ENCODE measurements at places on chromosomes 16 and 17.

- DNase-seq = no peak
Measured at GRCh38 chr17:28485049-28485448, 11.6 kb downstream of the SLC13A2 start.

DNA sequence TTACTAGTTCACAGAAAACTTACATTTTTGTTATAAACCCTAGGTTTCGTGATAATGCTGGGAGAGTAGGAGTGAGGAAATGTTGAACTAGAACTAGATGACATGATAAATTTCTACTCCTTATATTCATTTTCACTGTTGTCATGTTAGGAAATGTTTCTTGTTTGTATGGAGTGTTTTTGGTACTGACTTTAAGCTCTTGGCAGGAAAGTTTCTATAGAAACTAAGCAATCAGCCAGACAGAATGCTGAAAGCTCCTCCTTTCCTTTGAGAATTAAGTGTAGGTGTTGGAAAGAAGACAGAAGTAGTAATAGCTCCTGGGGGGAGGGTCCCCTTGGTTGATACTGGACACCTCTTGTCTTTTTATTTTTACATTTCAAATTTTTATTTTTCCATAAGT lies 309.8 kb downstream of the MAP2K4 start:
- no peak for DNase-seq

DNA sequence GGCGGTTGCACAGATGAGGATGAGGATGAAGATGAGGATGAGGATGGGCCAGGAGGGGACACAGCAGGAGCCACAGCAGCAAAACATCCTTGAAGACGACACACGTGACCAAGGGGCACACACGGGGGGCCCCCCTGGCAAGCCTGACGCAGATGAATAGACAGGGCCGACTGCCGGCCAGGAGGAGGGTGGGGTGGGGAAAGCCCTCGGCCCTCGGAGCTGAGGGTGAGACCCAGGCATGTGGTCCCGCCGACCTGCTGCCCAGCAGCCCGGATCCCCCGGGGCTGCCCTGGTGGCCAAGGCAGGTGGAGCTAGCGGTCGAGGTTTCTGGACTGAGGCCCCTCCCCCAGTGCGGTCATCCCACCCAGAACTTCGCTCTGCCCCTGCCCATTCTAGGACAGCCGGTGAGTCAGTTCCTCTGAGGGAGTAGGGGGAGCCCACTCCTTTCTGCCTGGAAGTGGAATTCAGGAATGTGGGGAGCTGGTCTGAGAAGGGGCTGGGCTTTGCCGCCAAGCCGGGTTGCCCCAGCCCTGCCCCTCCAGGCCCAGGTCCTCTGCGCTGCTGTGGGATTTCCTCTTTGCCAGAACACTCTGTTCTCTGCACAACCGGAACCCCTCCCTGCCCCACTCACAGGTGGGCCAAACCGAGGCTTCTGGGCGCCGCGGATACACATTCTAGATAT lies 9.9 kb downstream of the CYGB start:
- DNase-seq = peak; percentile 78

GRCh38 chr17:74260525-74260850 lies 13.5 kb upstream of the DNAI2 start:
- DNase-seq = no peak

DNA sequence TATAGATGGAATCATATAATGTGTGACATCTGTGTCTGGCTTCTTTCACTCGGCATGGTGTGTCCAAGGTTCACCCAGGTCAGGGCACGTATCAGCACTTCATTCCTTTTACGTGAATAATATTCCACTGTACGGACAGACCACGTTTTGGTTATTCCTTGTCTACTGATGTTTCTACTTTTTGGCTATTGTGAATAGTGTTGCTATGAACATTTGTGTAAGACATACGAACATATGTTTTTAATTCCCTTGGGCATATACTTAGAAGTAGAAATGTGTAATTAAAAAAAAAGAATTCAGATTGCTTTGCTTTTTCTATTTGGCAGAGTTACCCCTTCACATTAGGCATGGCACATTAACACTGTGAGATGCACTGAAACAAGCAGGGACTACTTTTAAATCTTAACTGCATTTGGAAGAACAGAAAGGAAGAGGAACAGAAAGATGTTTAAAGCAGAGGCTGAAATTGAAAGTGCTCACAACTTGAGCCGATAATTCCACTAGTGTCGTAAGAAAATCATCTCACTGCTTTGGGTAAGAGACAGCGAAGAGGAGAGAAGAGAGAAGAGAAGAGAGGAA lies 105.3 kb downstream of the VPS53 start:
- no peak for DNase-seq

- no peak for DNase-seq
Measured at GRCh38 chr17:72053449-72053848, 67.4 kb upstream of the SOX9 start.

- peak; percentile 70 for DNase-seq
Measured at GRCh38 chr16:30941600-30942425, 7.1 kb upstream of the ORAI3 start.

DNA sequence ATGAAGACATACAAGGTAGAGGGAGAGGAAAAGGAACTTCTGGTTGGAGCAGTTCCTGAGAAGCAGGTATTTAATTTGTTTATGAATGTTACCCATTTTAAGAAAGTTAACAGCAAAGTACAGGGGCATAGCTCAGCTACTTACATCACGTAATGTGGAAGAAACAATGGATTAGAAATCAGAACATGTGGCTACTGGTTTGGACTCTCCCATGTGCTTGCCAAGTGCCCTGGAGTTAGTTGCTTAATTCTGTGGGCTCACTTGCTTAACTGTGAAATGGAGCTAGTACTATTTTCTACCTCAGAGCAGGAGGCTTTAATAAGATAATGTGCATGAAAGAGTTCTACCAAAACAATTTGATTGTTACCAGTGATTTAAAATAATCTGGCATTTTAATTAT lies 27.3 kb downstream of the RSPRY1 start:
- no peak for DNase-seq

- DNase-seq = no peak
Measured at GRCh38 chr16:68889508-68890150, 46.3 kb downstream of the TANGO6 start.

GRCh38 chr16:55663765-55664677 lies 8.2 kb downstream of the SLC6A2 start:
- DNase-seq = peak; percentile 35

DNA sequence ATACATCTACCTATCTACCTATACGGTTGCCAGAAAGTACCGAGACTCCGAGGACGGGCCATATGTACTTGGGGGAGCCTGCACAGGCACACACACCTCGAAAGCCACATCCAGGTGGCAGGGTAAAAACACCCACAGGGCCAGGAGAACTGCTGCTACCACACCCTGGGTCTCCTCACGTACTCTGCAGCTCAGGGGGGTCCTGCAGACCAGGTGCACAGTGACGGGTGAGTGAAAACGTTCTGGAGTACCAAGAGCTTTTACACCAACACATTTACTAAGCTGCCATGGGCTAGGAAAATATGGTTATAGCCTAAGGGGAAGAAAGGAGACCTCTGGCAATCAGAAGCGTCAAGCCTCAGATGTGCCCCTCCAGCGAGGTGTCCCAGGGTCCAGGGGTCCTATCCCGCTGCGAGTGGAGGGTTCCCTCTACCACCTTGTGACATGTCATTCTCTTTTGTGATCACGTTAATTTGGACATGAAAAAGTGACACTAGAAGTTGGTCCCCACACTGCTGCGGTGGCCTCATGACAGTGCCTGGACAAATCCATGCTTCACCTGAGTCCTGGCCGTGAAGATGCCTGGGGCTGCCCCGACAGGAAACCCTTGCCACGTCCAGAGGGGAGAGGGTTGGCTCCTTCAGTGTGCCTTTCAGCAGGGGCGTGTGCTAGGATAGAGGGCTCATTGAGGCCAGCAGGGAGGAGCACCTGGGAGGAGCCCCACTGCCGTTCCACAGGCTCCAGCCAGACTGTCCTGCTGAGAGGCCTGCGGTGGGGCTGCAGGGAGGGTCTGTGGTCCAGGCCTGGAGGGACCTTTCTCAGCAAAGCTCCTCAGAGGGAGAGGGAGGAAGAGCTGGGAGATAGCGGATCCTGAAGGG lies 1.8 kb downstream of the CANT1 start:
- DNase-seq = no peak

- no peak for DNase-seq
Measured at GRCh38 chr16:7742626-7743025, 410.0 kb downstream of the RBFOX1 start.

- no peak for DNase-seq
Measured at GRCh38 chr16:27802664-27803439, 252.9 kb downstream of the KATNIP start.

- DNase-seq = peak; percentile 83
Measured at GRCh38 chr17:53032861-53033271, 789.9 kb upstream of the KIF2B start.

DNA sequence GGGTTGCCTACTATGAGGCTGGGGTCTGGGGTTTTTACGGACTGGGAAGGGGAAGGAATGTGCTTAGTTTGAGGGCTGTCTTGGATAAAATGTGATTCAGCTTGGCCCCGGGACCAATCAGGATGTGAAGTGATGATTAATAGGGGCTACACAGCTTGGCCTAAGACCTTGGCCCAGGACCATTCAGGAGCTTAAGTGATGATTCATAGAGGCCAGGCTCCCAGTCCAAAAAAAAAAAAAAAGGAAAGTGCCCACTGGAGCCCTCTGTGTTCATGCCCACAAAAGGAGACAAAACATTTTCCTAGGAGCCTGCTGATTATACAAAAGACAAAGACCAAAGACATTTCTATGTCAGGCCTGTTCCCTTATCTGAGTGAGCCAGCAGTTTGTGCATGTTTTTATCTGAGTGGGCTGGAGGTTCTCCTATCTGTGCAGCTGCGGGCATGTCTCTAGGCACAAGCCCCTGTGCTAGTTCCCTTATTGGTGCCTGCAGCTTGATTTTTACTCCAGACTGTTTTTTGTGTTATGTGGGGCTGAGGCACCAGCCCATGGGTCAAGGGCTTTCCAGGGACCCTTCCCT lies 898.2 kb upstream of the GOT2 start:
- no peak for DNase-seq

DNA sequence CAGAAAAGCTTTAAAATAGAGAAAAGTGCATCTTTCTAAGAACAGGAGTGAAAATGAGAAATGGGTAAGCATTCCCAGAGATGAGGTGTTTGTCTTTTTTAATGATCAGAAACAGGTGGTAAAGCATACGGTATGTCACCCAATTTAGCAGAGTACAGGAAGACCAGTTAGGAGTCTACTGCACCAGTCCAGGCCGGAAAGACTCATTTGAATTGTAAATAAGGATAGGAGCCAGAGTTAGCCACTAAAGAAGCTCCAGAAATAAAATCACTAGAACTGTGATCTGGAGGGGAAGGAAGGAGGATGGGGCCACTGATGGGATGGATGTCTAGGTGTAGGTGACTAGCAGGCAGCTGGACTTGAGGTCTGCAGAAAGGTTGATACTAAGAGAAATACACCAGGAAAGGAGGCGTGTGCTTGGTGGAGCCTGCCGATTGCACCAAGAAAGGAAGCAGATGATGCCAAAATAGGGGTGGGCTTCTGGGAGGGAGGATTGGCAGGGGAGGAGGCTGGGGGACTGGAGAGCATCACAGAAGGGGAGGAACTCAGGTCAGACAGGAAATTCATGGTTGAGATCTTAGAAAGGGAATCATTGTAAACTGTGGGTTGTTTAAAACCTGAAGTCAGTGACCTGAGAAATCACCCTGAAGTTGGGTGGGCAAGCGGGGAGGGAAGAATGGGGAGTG lies 8.1 kb upstream of the NAT9 start:
- DNase-seq = no peak

DNA sequence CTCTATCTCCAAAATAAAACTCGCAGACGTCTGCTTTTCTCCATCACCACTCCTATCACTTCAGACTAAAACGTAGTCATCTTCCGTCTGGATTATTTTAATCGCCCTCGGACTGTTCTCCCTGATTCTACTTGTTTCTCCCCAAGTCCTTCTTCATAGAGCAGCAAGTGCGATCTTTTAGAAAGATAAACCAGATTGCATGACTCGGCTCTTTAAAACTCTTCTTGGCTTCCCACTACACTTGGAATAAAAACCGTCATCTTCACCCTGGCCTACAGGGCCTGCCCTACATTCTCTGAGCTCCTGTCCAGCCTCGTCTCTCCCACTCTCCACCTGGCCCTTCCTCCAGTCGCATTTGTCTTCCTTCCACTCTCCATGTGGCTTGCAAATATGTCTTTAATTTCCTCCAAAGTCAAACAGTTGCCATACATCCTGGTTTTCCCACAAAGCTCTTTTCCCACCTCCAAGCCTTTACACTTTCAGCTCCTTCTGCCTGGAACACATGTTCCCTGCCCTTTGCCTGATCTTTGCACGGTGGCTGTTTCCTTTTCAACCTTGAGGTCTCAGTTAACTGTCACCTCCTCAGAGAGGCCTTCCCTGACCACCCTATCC lies 70.5 kb upstream of the DHX40 start:
- no peak for DNase-seq

DNA sequence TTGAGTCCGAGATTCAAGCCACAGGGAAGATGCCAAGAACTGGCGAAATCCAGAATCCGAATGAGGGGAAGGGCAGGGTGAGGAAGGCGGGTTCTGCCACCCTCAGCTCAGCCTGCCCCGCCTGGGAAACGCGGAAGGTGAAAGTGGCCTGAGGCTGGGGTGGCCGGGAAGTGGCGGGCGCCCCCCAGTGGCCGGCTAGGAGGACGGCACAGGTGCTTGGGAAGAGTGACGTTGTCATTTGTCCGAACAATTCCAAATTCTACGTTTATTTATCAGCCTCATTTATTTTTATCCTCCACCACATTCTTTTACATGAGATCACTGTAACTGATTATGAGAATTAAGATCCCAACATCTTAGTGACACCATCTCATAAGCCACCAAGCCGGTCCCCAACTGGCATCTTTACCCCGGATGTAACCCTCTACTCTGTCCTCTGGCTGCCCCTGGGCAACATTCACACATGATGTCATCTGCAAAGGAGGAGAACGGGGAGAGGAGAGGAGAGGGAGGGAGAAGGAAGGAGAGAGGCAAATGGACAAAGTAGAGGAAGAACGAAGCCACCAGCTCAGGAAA lies 21.3 kb downstream of the SRCIN1 start:
- DNase-seq = peak; percentile 67

GRCh38 chr16:29958756-29959155 lies 3.1 kb upstream of the TMEM219 start:
- DNase-seq = no peak

DNA sequence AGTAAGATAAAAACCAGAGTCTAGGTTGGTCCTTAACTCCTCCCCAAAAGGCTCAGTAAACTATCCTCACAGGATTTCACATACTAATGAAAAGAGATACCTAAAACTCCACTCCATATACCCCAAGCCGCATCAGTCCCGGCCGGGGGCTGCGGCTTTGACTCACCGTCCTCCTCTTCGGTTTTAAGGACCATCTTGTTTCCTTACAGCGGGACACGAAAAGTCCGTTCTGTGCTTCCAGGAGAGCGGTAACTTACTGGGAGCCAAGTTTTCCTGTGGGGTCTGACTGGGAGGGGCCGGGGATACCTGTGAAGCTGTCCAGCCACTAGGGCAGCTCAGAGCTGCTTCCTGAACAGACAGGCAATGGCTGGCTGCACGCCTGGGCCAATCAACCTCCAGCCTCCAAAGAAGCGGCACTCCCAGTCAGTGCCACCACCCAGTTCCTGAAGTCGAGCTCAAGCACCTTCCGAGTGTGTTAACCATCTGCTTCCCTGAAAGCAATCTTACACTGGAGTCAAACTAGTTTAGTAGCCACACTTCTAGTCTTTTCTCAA lies 45.5 kb downstream of the CYTH1 start:
- no peak for DNase-seq
